ENCODE measurements at places on chromosomes 2 and 18.

DNA sequence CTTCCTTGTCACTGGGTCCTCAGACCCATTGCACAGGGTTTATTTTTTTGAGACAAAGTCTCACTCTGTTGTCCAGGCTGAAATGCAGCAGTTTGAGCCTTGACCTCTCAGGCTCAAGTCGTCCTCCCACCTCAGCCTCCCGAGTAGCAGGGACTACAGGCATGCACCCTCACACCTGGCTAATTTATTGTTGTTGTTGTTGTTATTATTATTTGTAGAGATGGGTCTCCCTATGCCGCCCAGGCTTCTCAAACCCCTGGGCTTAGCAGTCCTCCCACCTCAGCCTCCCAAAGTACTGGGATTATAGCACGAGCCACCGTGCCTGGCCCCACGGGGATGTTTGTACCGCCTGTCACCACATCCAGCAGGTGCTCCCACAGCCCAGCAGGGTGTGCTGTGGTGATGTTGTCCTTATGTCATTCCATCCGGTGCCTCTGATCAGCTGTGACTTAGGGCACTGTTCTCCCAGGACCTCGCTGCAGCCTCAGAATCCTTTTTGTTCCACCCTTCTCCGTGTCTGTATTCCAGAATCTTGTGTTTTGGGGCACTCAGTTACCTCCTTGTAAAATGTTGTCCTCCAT lies 182.3 kb downstream of the INO80D start:
- no peak for DNase-seq

DNA sequence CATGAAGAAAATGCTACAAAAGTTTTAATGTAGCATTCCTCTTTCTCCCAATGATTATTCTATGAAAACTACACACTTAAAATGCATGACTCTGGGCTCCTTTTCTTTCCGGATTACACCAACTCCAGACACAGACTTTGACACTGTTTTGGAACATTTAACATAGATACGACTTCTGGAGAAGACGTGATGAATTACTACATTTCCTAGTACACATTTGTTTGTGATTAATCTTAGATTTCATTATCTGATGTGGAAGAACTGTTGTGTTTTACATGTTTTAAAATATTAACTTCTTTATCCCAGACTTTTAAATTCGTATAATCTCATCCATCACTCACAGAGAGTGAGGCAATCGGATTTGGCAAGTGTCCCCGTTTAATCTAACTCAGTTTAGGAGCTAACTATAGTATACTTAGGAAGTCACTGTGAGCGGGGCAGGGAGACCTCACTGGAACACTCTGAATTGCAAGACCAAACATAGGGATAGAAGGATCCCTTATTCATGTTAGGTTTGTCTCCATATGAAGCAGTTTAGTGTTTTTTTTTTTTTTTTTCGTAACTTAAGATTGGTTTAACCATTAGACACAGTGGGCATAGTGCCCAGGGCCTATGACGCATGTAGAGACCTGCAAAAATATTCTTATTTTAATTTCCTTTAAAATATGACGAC lies 66.7 kb downstream of the PDE1A start:
- no peak for DNase-seq

DNA sequence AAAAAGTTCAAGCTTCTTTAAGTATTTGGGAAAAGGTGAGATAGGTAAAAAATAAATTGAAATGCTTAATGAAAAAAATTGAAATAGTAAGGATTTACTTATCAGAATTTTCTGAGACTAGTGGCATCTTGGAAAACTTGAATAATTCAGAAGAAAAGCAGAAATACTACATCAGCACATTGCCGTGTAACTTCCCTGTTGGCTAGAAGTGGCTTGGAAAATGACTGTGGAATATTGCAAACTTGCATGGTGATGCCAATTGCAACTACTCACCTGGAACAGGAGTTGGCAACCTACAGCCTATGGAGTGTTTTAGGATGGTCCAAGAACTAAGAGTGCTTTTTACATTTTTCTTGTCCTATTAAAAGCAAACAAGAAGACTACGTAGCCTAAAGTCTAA lies 603.5 kb upstream of the VRK2 start:
- no peak for DNase-seq

DNA sequence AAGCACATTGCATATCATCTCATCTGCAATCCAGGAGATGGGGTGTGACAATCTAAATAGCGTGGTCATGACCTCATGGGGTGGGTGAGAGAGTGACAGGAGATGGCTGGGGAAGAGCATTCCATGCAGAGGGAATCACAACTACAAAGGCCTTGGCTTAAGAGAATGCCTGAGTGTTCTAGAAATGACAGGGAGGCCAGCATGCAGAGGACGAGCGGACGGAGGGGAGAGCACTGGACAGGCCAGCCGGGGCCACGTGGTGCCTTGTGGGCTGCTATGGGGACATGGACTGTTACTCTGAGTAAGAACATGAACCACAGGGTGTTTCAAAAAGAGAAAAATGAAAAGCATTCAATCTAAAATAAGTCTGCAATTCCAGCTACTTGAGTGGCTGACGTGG lies 117.9 kb upstream of the ODC1 start:
- DNase-seq = no peak

DNA sequence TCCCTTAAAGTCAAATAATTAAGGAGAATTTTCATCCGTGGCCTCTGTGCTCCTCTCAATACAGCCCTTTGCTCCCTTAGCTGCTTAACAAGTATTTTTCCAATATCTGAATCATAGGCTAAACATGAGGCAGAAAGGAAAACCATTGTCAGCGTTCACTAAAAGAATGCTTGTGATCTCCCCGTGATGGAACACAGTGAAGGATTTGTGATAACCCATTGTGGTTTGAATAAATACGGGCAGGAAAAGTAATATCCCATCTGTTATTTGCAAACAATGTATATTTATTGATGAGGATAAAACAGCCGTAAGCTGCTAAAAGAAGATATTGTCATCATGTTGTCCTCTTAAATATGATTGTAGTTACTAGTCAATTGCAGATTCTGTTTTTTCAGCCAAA lies 258.1 kb downstream of the NAPG start:
- no peak for DNase-seq

DNA sequence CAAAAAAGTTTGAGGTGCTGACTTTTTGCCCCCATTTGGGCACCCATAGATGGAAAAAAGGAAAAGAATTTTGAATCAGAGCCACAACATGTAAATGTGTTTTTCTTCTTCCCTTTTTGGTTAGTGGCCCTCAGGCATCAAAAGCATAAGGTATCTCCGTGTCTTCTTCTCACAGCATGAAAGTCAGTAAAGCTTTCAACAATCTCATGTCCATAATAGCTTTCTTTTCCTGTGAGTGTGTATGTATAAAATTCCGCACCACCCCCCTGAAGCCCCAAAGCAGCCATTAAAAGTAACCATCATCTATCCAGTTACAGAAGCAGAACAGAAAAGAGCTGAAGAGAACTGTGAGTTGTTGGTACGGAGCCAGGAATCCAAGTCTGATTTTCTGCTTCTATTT lies 1539.7 kb upstream of the ACVR2A start:
- DNase-seq = no peak

- no peak for DNase-seq
These were observed 33.6 kb downstream of the INPP5D start for GRCh38 chr2:233093721-233094120.

DNA sequence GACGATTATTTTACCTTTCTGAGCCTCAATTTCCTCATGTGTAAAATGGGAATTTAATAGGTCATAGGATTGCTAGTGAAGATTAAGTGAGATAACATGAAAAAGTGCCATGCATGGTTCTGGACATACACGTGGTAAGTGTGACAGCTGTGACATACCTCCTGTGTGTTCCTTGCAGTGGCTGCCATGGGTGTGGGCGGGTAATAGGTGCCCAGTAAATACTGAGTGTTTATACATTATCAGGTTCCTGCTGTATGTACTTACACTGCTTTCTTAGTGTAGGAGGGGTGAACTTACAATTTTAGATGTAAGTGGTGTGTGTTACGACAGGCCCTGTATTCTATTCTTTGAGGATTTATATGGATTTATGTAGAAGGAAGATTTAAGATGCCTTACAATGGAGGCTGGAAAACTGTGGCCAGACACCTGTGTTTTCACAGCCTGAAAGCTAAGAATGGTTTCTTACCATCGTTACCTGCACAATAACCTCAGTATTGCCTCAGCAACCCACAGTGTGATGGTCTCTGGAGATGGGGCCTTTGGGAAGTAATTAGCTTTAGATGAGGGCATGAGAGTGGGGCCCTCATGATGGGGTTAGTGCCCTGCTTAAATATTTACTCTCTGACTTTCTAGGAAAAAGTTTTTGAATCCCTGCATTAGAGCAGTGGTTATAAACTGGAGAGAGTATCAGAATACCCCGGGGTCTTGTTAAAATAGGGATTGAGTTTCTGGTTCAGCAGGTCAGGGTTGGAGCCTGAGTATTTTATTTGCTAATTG lies 78.1 kb downstream of the ASAP2 start:
- DNase-seq = no peak

GRCh38 chr18:5584746-5585417 lies 41.1 kb upstream of the EPB41L3 start:
- no peak for DNase-seq

DNA sequence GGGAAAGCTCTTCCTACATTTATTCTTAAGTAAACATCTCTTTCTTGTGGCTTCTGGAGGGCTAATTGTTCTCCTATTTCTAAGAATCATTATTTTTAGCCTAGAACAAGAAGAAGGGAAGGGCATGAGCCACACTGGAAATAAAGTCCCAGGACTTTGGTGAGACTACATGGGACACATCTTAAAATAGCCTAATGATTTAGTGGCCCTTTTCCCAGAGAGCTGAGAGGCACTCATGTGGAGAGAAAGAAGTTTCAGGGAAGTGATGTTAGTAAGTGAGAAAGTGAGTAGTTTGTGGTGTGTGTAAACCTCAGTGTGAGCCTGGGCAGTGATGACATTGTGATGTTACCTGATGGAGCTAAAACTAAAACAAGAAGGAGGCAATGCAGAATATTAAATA lies 14.6 kb downstream of the ITGA4 start:
- no peak for DNase-seq

GRCh38 chr2:70828914-70829824 lies 6.4 kb downstream of the CD207 start:
- DNase-seq = no peak

DNA sequence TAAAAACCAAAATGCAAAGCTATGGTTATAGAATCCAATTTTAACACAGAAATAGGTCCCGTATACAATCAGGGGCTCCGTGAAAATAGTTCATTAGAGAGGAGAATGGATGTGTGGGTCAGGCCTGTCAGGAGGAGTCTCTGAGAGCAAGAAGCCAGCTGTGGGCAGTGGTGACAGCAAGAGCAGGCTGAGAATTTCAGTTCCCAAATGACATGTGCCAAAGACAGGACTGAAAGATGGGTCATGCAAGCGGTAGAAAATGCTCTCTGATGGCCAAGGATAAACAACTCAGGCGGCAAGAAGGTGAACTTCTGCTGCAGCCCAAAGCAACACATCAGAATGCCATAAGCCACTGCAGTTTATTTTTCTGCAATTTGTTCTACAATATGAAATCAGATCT lies 100.4 kb downstream of the CCDC141 start:
- no peak for DNase-seq

- no peak for DNase-seq
These were observed 50.9 kb upstream of the OTOF start for GRCh38 chr2:26528836-26529235.

DNA sequence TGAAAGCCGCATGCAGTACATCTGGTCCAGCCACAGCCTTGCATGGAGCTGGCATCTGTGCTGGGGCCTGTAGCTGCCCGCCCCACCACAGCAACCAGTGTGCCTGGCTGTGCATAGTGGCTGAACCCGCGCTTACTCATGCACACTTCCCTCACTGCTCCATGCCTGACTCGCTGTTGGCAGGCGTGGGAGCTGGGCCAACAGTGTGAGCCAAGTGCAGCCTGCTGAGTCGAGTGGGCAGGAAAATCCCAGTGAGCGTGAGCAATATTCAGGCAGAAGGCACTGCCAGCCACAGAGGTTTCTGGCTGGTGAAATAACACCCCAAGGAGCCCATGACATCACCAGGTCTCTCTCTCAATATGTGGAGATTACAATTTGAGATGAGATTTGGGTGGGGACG lies 1674.1 kb upstream of the TMEFF2 start:
- DNase-seq = no peak

- no peak for DNase-seq
These were observed 1481.6 kb upstream of the PIK3C3 start for GRCh38 chr18:40473221-40474029.

- no peak for DNase-seq
These were observed 137.9 kb upstream of the CXCR4 start for GRCh38 chr2:136255648-136256461.

GRCh38 chr2:106075048-106075447 lies 119.1 kb downstream of the UXS1 start:
- DNase-seq = no peak

DNA sequence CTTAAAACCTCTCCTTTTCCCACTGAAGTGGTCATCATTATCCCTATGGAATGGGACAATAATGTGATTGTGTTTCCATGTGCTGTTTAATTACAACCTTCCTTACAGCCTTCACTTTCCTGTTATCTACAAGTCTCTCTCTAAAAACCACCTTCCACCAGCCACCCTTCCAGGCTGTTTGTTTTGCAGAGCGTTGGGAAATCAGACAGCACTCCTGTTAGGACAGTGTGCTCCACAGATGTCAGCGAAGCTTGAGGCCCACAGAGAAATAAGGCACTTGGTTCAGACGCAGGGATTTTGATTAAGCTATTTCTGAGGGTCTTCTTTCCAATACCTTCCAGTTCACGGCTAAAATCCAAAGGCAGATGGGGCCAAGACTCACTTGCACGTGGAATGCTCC lies 32.3 kb upstream of the ASPRV1 start:
- DNase-seq = no peak

DNA sequence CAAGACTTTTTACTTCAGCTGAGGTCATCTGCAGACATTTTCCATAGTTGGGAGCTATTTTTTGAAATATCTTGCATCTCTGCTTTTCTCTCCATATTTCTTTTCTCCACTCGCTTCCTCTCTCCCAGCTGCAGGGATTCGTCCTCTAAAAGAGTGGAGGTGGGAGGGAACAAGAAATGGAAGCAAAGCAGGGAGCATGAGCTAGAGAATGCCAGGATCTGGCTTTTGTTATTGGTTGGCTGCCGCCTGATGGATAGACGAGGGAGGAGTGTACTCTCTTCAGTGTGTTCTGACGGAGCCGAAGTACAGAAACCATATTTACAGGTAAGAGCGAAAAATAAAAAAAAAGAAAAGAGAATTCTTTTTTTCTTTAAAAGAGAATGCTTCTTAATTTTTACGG lies at the start of gene CSRNP3:
CSRNP3 (plus strand) TSS at position 282 of the 400 bp plus-strand sequence. CDS start 125,368 bp downstream, outside the sequence.
- DNase-seq = no peak

DNA sequence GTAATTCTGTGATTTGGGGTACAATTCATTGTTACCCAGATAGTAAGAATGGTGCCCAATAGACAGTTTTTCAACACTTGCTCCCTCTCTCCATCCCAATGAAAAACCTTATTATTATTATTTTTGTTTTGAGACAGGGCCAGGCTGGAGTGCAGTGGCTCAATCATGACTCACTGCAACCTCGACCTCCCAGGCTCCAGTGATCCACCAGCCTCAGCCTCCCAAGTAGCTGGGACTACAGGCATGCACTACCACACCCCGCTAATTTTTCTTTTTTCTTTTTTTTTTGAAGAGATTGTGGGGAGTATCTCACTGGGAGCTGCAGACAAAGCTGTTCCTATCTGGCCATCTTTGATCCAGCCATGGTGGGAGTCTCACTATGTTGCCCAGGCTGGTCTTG lies 7.2 kb downstream of the TGFA start:
- DNase-seq = no peak
